T-cell (primary cell): ENCODE measurements at places on chromosomes 12 and 14. TPM values are rescaled to one million over a fixed set of nuclear protein-coding genes. Genes with fewer than 3 reads are reported as not detected.

The AKAP3 gene
- total RNA-seq = 3.3 TPM

The BHLHE41 gene
- total RNA-seq = not detected

The ART4 gene
- not detected for total RNA-seq

The ZFHX2 gene
- total RNA-seq = 1.3 TPM

- H3K36me3 ChIP-seq = no peaks in the 10 kb centered on the region
- DNase-seq = no peak
- H3K27me3 ChIP-seq = peaks cover 2% of the 10 kb centered on the region
- H3K4me1 ChIP-seq = peaks cover 9% of the 10 kb centered on the region
- H3K27ac ChIP-seq = no peak overlapping the region
Observed at GRCh38 chr14:96597680-96598079, 95.5 kb downstream of the PAPOLA start.

DNA sequence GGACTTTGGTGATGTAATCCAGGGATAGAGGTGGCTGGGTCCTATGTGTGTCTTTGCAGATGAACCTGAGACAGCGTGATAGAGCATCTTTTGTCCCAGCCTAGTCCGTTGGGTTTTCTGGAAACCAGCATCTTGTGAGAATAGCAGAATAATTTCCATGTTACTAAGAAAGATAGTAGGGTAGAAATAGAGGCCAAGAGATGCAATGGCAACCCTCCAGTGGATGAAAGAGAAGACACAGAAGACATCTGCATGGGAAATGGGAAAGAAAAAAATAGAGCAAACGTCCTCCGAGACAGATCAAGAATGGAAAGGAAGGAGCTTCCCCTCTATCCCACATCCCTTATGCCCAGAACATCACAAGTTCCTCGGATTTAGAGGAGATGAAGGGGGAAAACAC, 409.3 kb upstream of the TMEM132C start:
- no peak overlapping the region for H3K4me3 ChIP-seq
- H3K36me3 ChIP-seq = no peaks in the 10 kb centered on the region
- no peak overlapping the region for H3K27ac ChIP-seq
- H3K4me1 ChIP-seq = no peaks in the 10 kb centered on the region
- H3K27me3 ChIP-seq = no peaks in the 10 kb centered on the region
- DNase-seq = no peak

GRCh38 chr12:123019841-123020138, 39.3 kb downstream of the ARL6IP4 start:
- H3K27ac ChIP-seq = no peak overlapping the region
- H3K27me3 ChIP-seq = no peaks in the 10 kb centered on the region
- H3K36me3 ChIP-seq = peaks cover 3% of the 10 kb centered on the region
- DNase-seq = no peak

GRCh38 chr14:85516239-85517113, 13.5 kb upstream of the FLRT2 start:
- H3K27ac ChIP-seq = no peak overlapping the region
- no peaks in the 10 kb centered on the region for H3K4me1 ChIP-seq
- no peak for DNase-seq
- no peaks in the 10 kb centered on the region for H3K36me3 ChIP-seq
- H3K27me3 ChIP-seq = no peaks in the 10 kb centered on the region

GRCh38 chr12:69900720-69901131, 75.7 kb downstream of the MYRFL start:
- peak; percentile 24 for DNase-seq
- H3K4me1 ChIP-seq = no peaks in the 10 kb centered on the region
- H3K27me3 ChIP-seq = no peaks in the 10 kb centered on the region

DNA sequence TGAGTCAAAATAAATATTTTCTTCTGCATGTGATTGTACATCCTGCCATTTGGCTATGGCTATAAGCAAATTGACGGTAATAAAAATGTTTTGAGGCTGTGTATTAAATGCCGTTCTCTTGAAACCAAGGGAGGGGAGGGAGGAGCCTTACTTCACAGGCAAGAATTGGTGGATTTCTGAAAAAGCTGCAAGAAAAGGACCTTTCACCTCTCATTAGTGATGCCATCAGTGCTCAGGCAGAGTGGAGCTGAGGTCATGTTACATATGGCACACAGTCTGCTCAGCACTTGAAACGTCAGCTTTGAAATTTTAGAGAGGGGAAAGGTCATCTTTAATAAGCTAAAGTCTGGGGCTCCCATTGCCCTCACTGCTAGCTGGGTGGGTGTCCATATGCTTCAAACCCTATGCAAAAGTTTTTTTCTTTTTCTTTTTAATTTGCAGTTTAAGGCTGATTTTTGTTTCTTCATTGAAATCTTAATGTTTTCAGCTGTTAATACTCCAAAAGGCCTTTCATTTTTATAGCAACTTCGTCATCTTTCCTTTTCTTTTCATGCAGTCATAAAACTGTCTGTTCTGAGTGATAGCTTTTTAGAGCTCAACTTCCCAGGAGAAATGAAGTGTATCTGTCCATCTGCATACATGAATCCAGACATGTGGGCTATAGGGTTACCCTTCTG, 9.8 kb upstream of the SIX1 start:
- H3K4me1 ChIP-seq = peaks cover 2% of the 10 kb centered on the region
- no peak for DNase-seq
- H3K36me3 ChIP-seq = no peaks in the 10 kb centered on the region
- H3K27ac ChIP-seq = no peak overlapping the region
- H3K27me3 ChIP-seq = peaks cover 17% of the 10 kb centered on the region

DNA sequence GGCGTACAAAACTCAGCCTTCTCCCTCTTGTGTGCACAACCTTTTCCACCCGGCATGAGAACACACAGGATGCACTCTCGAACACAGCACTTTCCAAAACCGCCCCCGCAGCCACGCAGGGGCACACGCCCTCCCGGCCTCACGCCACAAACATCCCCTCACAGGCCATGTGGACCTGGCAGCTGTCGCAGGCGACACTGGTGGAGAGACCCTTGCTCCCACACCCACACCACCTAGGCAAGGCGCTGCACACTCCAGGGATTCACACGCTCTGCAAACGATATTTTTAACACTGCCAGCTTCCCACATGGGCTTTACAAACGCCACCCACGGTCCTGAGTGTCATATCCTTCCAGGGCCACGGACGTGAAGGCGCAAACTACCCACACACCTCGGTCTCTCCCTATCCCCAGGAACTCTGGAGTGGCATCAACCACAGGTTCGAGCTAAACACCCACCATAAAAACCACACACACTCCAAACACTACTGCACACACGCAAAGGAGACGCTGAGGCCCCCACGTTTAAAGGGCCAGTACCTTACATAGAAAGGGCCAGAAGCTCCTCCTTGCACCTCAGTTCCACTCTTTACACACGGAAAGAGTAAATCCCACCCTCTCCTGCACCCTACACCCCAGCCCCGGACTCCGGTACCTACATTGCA, 12.4 kb upstream of the ITGB7 start:
- peaks cover 91% of the 10 kb centered on the region for H3K4me1 ChIP-seq
- H3K27me3 ChIP-seq = no peaks in the 10 kb centered on the region
- no peak for DNase-seq
- peak overlapping the region; percentile 92 for H3K27ac ChIP-seq
